ENCODE measurements at places on chromosomes 5 and 9. TPM values are rescaled to one million over a fixed set of nuclear protein-coding genes. Genes with fewer than 3 reads are reported as not detected.

The DMRTA1 gene
- total RNA-seq, result 1.8 TPM

The ADAMTSL1 gene
- 1.5 TPM for total RNA-seq

The TAF9 gene
- total RNA-seq, result 49.7 TPM

The PAPPA gene
- total RNA-seq, result 9.4 TPM

The STKLD1 gene
- 0.40 TPM for total RNA-seq

The PNPLA7 gene
- 1.0 TPM for total RNA-seq

The FGF18 gene
- total RNA-seq, result 0.08 TPM

The ASPN gene
- total RNA-seq, result 0.36 TPM

The SPAAR gene
- total RNA-seq, result 0.16 TPM

The CAMK4 gene
- 1.6 TPM for total RNA-seq

The PCDHB4 gene
- 0.52 TPM for total RNA-seq

The DMRT3 gene
- total RNA-seq, result not detected

The IFNK gene
- total RNA-seq, result not detected

The TMEM171 gene
- total RNA-seq, result 6.3 TPM

The MAMDC4 gene
- total RNA-seq, result 1.3 TPM

The SUSD3 gene
- 0.96 TPM for total RNA-seq

The KCNV2 gene
- not detected for total RNA-seq

The NTNG2 gene
- total RNA-seq, result 0.24 TPM

The SLC28A3 gene
- total RNA-seq, result 7.0 TPM

The LCN12 gene
- 0.80 TPM for total RNA-seq

The ANXA1 gene
- total RNA-seq, result 4,910 TPM

The RALGDS gene
- total RNA-seq, result 35.0 TPM

The SLC34A3 gene
- 0.68 TPM for total RNA-seq

The SPINK7 gene
- 138 TPM for total RNA-seq

The PMPCA gene
- 29.4 TPM for total RNA-seq

The PTGDS gene
- 18.4 TPM for total RNA-seq

The FOXI1 gene
- total RNA-seq, result 0.16 TPM

The ZNF658 gene
- 4.7 TPM for total RNA-seq

Data from esophagus mucosa (tissue), 1 donor.